Esophagus squamous epithelium (tissue), 5 donors: ENCODE measurements at places on chromosomes 2 and 18.

GRCh38 chr2:119005051-119005450 lies 63.1 kb downstream of the MARCO start:
- DNase-seq = no peak

GRCh38 chr2:106530866-106531265 lies 43.7 kb downstream of the CD8B2 start:
- DNase-seq = no peak

DNA sequence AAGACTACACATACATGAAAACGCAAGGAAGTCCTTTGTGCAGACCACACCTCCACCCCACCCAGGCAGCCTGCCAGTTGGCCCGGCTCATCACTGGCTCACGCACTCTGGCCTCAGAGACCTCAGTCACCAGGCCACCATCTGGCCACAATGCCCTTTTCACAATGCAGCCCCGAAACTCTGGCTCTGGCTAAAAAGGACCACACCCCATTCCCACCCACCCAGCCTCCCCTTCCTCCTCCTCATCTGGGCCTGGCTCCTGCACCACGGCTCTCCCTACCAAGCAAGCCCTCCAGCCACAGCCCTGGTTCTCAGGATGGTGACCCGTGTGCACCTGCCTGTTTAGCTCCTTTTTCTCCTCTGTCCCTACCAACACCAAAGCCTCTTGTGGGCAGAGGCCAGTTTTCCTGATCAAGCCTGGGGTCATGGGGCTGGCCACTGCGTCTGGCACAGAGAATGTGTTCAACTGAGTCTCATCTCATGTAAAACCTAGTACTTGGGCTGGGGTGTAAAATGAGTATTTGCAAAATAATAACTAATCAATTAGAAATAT lies 7.4 kb downstream of the HDAC4 start:
- DNase-seq = no peak

GRCh38 chr2:197628043-197628500 lies 47.3 kb downstream of the RFTN2 start:
- no peak for DNase-seq

GRCh38 chr18:25058521-25058920 lies 293.4 kb downstream of the ZNF521 start:
- no peak for DNase-seq

DNA sequence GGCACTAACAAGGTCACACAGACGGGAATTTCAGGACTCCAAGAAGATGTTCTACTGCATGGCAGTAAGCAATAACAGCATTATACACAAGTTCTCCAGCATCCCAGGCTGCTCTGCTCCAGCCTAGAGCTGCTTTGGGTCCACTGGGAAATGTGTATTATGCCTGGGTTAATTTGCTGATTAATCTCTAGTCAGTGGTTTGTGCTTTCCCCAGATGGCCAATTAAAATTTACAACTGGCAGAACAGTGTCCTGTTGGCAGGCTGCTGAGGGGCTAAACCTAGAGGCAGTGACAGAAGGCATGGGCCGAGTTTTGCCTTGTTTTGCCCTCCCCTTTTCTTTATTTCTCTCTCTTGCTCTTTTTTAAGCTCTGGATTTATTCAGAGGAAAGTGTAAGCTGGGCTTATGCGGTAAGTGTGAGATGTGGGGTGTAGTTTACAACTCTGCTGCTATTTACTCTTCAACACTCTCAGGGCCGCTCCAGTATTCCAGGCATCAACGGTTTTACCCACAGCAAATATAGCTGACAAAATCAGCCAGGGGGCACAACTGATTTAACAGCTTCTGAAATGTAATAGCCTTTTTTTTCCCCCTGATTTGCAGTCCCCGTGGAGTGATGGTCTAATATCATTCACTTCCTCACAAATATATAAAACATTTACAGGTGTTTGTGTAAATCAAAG lies 348.0 kb downstream of the GPD2 start:
- no peak for DNase-seq
